ENCODE measurements at places on chromosomes 2 and 18.

GRCh38 chr2:157933160-157933920, 57.2 kb upstream of the ACVR1 start:
- DNase-seq: no peak

DNA sequence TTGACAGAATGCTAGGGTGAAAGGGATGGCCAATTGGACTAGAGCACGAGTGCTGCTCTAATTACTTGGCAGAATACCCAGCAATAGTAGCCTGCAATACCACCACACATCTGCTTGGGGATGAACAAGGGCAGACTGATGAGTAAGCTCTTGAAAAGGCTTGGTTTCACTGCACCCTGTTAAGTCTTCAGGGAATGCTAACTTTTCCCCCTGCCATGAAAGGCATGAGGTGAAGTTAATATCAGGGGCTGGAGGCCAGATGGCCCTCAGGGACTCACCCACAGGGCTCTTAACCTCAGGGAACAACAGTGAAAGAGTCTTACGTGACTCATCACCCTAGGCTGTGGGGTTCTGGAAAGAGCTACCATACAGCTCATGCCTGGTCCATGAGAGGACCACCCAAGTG, 51.7 kb upstream of the MYL1 start:
- no peak for DNase-seq

DNA sequence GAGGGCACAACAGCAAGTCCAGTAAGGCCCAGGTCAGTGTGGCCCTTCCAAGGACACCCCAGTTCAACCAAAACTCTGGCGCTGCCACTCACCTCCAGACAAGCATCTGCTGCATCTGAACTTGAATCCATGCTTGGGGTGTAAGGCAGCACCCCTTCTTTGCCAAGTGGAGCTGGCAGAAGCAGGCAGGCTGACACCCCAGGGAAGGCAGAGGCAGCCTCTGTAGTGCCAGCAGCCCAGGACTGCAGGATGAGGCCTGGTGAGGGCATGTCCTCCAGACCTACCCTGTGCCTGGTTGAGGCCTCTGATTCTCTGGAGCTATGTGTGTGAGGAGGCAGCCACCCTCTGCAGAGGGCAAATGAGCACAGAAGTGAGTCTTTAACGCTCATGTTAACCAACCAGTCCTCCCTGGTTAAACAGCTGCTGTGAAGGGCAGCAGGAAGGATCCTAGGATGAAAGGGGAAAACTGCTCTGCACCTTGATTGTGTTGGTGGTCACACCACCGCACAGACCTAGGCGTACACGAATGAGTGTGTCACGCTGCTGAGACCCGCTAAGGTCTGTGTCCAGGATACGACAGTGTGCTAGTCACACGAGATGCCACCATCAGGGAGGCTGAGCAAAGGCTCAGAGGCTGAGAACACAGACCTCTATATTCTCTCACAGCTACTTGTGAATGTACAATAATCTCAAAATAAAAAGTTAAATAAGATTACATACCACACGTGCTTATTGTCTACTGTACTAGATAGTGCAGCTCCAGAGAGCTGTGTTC, 2.2 kb downstream of the PARD6G start:
- DNase-seq: no peak

DNA sequence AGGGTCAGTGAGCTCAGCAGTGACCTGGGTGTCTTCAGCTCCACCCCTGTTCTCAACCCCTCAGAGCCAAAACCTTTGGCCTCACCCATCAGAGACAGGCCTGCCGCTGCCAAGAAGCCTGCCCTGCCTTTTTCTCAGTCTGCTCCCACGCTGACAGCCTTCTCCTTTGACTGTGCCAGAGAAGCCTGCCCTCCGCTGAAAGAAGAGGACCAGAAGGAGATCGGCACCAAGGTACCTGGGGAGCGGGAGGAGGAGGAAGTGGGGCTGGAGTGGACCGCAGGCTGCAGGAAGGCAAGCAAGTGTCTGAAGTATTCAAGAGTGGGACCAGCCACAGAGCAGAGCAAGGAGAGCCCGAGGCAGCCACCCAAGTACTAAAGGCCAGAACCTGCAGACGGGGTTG, 33.2 kb downstream of the TOGARAM2 start:
- no peak for DNase-seq

- no peak for DNase-seq
These were observed 60.8 kb downstream of the EMILIN2 start for GRCh38 chr18:2907550-2908135.

GRCh38 chr2:120880381-120880780, 144.7 kb downstream of the GLI2 start:
- DNase-seq: no peak

- DNase-seq: no peak
These were observed 16.2 kb upstream of the RHOB start for GRCh38 chr2:20430461-20431300.

GRCh38 chr2:71880846-71881610, 266.6 kb downstream of the CYP26B1 start:
- DNase-seq: no peak

GRCh38 chr18:74489676-74490075, 6.5 kb upstream of the CNDP2 start:
- no peak for DNase-seq

DNA sequence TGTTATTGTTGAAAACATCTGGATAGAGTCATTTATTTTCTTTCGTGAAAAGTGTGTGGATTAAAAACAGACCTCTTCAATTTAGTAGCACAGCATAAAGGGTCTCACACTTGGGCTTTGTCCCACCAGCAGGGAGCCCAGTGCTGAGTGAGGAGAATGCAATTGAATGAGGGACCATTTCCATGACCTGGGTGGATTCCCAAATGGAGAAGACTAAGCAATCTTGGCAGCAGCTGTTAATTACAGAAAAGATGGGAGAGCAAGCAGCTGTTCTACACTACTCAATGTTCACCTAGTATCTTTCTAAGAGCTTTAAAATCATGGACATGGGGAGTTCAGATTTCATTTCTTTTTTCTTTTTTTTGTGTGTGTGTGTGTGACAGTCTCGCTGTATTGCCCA, 121.8 kb upstream of the FN1 start:
- no peak for DNase-seq

- DNase-seq: no peak
These were observed 841.6 kb downstream of the TRIB2 start for GRCh38 chr2:13558368-13558767.

DNA sequence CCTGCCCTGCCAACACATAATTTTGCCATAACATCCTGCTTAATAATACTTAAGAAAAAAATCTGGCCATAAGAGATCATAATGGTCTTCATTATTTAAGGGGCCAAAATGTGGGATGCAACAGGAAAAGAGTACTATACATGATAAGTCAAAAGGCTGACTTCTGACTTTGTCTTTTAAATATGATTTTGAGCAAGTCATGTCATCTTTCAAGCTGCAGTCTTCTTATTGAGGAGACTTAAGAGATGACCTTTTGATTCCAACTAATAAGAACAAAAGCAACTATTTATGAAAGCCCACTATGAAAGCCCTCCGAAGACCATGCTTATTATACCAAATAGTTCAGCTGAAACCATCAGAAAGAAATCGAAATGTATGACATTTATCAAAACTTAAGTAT, 41.6 kb downstream of the PUM2 start:
- no peak for DNase-seq

All from NCI-H1436 treated with DMSO at 0.1 percent for 48 hours (cell line).